Kidney glomerular epithelial cell (primary cell): ENCODE measurements at places on chromosomes 6 and 20.

- DNase-seq = no peak
These were observed 4.8 kb upstream of the ZMYND8 start for GRCh38 chr20:47361057-47361915.

DNA sequence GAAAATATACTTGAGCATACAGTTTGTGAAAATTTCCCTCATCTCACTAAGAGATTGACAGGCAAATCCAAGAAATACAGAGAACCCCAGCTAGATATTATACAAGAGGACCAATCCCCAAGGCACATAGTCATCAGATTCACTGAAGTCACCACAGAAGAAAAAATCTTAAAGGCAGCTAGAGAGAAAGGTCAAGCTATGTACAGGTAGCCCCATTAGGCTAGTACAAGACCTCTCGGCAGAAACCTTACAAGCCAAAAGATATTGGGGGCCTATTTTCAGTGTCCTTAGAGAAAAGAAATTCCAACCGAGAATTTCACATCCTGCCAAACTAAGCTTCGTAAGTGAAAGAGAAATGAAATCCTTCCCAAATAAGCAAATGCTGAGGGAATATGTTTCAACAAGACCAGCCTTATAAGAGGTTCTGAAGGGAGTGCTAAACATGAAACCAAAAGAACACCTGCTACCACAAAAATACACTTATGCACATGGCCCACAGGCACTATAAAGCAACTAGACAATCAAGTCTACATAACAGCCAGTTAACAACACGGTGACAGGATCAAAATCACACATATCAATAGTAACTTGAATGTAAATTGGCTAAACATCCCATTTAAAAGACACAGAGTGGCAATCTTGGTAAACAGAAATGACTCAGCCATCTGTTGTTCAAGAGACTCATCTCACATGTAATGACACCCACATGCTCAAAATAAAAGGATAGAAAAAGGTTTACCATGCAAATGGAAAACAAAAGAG is 96.3 kb downstream of the FHL5 start:
- DNase-seq = no peak

DNA sequence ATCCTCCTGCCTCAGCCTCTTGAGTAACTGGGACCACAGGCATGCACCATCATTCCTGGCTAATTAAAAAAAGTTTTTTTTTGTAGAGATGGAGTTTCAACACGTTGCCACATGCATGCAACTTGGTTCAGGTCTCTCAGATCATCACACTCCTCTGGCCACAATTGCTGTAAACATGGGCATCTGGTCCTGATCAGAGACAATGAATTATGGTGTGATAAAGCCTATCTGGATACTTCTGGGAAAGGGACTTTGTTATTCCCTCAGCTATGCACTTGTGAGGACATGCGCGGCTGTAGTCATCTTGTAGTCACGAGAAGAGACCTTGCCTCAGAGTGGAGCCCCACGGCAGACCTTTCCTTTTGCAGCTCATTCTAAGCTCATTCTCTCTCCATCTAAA is 210.9 kb upstream of the ZFP64 start:
- no peak for DNase-seq

DNA sequence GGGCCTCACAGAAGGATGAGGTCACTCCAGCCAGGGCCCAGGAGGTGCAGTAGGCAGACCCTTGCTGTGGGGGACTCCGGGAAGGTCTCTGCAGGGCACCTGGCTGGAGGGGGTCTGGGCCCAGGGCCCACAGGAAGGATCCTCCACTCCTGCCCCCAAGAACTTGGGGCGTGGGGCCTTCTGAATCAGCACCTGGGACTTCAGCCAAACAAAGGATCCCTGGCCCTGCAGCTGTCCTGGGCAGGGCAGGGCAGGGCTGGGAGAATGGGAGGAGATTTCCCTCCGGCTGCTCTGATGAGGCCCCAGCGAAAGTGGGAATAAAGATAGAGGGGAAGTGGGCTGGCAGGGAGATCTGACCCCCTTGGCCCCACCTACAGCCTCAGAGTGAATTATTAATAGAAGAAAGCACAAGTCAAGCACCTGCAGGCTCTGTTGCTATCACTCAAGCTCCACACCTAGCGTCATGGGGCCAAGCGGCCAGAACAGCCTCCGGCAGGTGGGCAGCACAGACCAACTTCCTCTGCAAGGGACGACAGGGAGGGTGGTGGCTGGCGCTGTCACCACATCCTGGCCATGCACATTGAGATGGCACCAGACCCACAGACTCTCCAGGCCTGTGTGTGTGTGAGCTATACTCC is 61.6 kb upstream of the MRPS10 start:
- DNase-seq = no peak

GRCh38 chr6:95325916-95326315 is 251.4 kb upstream of the MANEA start:
- DNase-seq = no peak

- no peak for DNase-seq
These were observed 39.5 kb upstream of the STXBP5 start for GRCh38 chr6:147164761-147165160.

DNA sequence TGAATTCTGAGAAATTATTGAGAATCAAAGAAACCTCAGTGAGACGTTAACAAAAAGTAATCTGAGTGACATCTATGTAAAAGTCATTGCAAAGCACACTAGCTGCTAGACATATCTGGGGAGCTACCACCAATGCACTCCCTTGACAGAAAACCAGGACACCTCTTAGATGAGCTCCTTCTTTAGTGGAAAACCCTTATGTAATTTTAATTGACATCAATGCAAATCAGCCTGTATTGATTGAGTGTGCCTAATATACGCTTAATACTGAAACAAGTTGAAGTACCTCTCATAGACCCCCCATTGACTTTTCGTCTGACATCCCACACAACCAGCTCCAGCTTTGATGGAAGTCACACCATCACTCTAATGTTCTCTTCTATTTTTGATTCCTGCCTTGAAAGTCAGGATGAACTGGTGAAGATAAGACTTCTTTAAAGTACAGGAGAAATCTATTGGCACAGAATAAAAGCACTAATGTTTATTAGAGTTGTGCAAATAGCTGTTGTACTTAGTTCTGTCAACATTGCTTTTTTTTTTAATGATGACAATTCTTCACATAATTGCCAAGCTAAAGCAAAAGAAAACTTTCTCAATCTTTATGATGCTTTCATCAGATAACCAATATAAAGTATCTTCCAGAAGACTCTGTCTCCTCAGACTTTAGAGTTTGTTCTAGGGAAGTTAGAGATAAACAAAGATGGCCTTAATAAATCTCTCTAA is 98.0 kb upstream of the FAM8A1 start:
- no peak for DNase-seq

DNA sequence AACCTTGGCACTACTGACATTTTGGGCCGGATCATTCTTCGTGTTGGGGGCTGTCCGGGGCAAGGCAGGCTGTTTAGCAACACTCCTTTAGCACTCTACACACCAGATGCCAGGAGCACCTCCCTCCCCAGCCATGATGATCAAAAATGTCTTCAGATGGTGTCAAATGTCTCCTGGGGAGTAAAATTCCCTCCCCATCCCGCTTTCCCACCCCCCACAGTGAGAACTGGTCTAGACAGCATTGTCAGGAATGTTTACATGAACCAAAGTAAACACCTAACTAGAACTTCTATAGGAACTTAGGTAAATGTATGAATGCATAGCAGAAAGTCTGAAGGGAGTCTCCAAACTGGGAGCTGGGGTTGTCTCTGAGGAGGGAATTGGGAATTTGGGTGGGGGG is 70.0 kb upstream of the TOP1 start:
- no peak for DNase-seq

- peak; percentile 61 for DNase-seq
These were observed at the start of gene PCSK2 for GRCh38 chr20:17226410-17227218. Gene PCSK2 (plus strand): TSS chr20:17227040. CDS start chr20:17227306, 266 bp downstream.

GRCh38 chr6:46628498-46628897 is 24.1 kb downstream of the CYP39A1 start:
- DNase-seq = no peak

DNA sequence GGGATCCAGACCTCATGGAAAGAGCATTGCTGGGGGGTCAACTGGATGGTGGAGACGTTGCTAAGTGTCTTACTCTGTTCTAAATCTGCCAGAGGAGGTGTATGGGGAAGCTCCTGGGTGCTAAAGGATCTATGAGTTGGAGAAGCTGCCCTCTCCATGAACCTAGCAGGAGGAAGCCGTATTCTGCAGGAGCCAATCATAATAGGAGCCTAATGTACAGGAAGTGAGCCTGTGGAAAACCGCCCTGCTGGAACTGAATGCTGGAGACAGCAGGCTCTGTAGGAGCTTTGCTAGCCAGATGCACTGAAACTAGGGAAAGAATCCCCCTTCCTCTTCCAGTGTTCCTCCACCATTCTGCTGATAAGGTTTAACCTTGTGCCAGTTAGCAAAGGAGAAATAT is 10.9 kb downstream of the CASP8AP2 start:
- no peak for DNase-seq

GRCh38 chr6:130032758-130033340 is 14.5 kb downstream of the L3MBTL3 start:
- DNase-seq = no peak

GRCh38 chr6:88626460-88626859 is 337.0 kb downstream of the RNGTT start:
- DNase-seq = peak; percentile 7

- no peak for DNase-seq
These were observed 260.4 kb upstream of the THEMIS start for GRCh38 chr6:128161263-128161662.

- no peak for DNase-seq
These were observed 36.6 kb downstream of the HLA-G start for GRCh38 chr6:29864037-29864810.

DNA sequence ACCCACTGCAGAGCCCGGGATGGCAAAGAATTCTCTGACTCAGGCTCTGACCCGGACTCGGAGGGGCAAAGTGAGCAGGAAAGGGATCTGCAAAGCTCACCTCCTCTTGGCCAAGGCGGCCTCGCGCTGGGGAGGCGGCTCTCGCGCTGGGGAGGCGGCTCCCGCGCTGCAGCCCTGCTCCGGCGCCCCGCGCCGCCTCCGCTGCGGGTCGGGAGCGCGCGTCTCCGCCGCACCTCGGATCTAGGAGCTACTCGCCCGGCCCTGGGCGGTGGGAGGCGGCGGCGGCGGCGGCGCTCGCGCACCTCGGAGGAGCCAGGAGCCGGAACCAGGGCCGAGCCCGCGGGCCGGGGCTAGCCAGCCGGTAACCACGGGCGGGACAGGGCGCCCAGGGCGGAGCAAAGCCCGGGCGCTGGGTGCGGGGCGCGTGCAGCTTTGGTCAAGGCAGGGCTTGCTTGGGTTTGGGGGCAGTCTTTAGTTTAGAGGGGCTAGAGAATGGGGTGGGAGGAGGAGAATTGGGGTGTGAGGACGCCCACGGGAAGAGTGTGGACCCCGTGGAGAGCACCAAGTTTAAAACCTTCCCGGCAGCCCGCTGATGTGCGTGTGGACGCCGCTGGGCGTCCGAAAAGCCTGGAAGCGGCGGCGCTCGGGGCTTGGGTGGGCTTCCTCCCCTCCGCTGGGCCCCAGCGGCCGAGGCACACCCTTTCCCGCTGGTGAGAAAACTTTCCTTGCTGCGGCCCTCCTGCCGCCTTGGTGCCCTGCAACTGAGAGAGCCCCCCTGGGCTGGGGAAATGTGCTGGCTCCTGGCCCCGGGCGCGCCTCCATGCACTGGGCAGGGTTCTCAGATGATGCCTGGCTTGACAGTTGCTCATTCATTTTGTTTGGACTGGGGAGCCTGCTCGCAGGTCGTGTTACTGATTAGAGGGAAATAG is at the start of gene MRAP2:
TSS of gene MRAP2 (plus strand) at position 250 of the 929 bp plus-strand sequence. CDS start 21,547 bp downstream, outside the sequence.
- DNase-seq = no peak

DNA sequence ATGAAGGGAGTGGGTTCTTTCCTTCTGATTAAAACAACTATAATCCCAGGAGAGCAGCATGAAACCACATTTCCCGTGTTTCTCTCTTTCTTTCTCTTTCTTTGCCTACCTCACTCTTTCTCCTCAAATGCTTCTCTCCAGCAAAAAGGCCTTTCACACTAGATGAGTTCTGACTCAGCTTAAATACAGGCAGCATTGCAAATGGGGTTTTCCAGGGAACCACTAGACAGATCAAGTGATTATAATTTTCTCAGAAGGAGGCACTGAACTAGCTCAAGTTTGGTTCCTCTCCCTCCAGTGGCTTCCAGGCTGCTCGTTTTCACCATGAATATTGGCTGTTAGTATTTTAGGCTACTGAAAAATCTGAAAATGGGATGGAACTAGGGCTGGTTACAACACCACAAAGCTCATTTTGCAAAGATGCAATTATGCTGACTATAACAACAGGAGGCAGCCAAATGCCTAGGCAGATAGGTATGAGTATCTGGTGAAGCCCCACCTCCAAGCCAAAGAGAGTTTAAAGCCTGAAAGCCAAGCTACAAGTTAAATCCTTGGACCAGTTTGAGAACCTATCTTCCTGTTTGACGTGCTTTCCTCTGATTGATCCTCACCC is 260.0 kb downstream of the MMUT start:
- DNase-seq = no peak

DNA sequence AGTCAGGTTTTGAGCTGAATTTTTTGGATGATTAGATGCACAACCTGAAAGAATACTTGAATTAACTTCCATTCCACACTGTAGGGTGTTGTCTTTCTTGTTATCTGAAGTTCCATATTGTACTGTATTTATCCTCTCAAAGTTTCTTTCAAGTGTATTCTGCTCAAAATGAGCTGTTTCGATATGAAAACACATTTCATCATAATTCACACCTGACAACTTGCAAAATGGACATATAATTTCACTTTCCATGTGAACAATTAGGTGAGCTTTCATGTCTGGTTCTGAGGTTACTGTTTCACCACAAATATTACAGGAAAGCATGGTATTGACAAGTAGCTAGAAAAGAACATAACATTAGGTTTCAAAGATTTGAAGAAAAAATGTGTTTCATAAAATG is 1.7 kb downstream of the ZUP1 start:
- DNase-seq = no peak

DNA sequence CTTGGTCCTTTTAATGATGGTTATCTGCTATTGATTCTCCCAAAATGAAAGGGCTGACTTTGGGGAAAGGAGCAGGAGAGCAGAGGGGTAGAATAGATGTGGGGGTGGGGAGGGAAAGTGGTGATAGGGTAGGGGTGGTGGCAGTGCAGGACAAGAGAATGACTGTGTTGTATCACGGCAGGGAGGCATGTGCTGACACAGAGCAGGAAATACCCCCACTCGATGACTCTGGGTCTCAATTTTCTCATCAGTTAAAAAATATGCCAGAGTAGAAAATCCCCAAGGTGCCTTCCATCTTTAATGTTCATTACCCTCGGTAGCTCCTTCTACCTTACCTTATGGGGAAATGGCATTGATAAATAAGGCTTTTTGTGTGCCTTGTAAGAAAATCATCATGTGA is 79.0 kb upstream of the ATXN1 start:
- no peak for DNase-seq

GRCh38 chr6:141685416-141685815 is 447.3 kb upstream of the GJE1 start:
- DNase-seq = no peak

DNA sequence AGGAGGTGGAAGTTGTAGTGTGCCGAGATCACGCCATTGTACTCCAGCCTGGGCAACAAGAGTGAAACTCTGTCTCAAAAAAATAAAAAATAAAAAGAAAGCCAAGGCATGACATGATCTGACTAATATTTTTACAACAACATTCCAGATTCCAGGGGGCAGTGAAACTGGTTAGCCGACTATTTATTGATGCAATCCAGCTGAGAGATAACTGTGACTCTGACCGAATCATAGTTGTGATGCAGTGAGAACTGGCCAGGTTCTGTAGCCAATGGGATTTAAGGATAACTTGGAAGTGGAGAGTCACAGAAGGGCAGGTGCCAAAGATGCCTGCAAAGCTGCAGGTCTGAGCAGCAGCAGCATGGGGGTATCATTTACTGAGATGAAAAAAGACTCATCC is 82.9 kb upstream of the TSHZ2 start:
- DNase-seq = peak; percentile 28

GRCh38 chr6:134199848-134200606 is 117.9 kb downstream of the SGK1 start:
- DNase-seq = no peak
